ENCODE measurements at places on chromosomes 3 and 15.

DNA sequence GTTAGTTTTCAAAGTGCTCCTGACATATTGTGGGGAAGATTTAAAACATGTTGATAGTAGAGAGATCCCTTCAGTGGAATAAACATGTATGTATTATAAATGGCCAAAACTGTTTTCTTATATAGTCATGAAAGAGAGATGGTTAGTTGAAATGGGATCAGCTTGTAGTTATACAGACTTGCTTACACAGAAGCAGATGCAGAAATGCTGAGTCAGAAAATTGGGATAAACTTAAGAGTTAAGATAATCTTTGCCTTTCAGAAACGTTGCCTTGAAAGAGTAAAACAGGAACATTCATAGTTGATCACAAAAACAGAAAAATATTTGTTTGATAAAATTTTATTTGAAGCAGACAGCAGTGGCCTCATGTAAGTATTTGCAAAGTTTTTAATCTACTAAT lies 433.2 kb upstream of the BCHE start:
- DNase-seq: no peak

DNA sequence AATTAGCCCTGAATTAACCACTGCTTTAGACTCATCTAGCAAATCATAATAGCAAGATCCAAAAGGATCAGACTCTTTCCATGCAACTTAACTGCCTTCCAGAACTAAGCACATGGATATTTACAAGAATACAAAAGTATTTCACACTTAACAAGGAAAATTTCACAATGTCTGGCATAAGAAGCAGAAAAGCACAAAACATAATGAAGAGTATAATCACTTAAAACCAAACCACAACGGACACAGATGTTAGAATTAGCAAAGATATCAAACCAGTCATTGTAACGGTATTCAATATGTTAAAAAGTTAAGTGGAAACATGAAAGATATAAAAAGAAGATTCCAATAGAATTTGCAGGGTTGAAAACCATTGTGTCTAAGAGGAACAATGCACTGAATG lies 51.5 kb upstream of the COL6A6 start:
- DNase-seq: no peak

DNA sequence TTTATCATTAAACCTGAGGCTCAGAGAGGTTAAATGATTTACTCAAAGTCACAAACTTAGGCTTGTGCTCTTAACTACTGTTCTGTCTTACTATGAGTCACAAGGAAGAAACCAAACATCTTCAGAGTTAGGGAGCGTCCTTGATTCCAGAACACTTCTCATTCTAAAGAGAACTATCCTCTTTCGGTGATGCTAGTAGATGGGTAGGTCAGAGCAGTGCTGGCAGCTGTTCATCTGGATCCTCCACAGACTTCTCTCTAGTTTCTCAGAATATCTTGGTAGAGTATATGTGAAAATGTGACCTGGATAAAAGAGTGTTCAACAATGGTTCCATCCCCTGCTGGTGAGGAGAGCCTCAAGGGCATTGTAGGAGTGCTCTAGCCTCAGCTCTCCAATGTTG lies 3.3 kb downstream of the ARL6IP5 start:
- no peak for DNase-seq

DNA sequence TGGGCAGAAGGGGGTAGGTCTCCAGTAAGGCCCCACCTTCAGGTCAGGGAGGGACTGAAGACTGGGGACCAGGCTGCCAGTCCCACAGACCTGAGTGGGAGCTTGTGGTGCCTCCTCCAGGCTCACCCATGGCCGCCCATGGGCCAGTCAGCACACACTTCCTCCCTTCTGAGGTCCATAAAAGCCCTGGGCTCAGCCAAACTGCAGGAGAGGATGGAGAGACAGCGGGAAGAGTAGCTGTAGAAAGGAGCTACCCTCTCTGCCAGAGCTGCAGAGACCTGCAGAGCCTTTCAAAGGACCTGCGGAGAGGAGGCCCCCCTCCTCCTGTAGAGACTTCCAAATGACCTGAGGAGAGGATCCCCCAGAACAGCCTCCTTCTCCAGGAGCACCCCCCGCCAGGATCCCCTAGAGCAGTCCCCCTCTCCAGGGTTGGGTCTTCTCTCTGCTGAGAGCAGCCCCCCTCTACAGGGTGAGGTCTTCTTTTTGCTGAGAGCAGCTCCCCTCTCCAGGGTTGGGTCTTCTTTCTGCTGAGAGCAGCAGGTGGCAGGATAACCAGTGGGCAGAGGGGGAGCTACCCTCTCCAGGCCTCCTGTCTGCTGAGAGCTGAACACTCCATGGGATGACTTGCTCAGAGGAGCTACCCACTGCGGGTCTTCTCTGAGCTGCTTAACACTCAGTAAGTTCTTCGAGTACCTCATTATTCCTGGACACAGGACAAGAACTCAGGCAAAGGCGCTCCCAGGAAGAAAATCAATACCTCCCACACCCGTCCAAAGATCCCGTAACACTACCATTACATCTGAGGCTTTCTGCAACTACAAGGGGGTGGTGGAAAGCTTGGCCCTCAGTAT lies 5.0 kb upstream of the SKIC8 start:
- no peak for DNase-seq

- no peak for DNase-seq
Measured at GRCh38 chr15:31516874-31517273, 190.2 kb downstream of the KLF13 start.

DNA sequence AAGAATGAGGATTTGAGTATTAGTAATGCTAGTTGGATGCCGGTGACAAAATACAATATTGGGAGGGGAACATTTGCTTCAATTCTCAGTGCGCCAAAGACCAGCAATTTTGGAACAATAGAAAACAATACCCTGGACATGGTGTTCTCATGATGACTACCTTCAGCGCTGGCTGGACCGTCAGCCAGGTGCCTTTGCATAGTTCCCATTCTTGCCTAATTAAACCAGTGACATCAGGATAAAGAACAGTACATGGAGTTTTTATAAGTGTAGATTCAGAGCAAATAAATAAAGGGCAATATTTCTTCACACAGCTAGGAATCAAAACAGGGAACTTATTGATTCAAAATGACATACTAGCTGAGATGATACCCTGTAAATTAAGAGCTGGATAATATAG lies 404.8 kb upstream of the RORA start:
- DNase-seq: no peak

DNA sequence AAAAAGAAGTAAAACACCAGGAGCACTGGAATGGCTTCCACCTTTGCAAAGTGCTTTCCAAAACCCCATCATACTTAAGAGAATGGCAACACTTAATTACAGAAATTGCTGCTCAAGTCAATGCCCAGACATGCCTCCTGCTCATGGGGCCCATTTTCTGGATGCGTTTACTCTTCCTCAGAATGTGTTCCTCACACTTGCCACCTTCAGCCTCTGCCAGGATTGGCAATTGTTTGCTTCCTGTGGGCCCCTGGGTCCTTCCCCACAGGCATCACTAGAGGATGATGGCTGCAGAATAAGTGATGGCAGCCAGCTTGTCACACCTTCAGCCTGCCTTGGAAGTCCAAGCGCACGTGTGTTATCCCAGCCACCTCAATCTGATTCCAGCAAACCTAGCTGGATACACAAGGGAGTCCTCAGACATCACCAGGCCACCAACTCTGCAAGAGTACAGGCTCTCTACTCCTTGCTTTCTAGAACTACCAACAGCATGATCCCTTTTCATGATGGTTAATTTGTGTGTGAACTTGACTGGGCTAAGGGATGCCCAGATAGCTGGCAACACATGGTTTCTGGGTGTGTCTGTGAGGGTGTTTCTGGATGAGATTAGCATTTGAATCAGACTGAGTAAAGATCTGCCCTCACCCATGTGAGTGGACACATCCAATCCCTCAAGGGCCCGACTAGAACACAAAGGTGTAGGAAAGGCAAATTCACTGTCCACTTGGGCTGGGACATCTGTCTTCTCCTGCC lies 4.9 kb upstream of the NUP210 start:
- DNase-seq: no peak

- DNase-seq: no peak
Measured at GRCh38 chr3:133092681-133093080, 54.5 kb downstream of the TMEM108 start.
